Right renal pelvis (tissue), 4 donors: ENCODE measurements at places on chromosomes 11 and 22. TPM values are rescaled to one million over a fixed set of nuclear protein-coding genes. Genes with fewer than 3 reads are reported as not detected.
A peak's percentile ranks its signal among the peaks of the same experiment; 100 is the strongest.

GRCh38 chr22:23000657-23001347 lies 69.5 kb upstream of the GNAZ start:
- no peak for DNase-seq

COX8A gene
- polyA plus RNA-seq = 224 TPM

GRCh38 chr11:57644748-57645688 lies 4.7 kb downstream of the YPEL4 start:
- DNase-seq = no peak

DNA sequence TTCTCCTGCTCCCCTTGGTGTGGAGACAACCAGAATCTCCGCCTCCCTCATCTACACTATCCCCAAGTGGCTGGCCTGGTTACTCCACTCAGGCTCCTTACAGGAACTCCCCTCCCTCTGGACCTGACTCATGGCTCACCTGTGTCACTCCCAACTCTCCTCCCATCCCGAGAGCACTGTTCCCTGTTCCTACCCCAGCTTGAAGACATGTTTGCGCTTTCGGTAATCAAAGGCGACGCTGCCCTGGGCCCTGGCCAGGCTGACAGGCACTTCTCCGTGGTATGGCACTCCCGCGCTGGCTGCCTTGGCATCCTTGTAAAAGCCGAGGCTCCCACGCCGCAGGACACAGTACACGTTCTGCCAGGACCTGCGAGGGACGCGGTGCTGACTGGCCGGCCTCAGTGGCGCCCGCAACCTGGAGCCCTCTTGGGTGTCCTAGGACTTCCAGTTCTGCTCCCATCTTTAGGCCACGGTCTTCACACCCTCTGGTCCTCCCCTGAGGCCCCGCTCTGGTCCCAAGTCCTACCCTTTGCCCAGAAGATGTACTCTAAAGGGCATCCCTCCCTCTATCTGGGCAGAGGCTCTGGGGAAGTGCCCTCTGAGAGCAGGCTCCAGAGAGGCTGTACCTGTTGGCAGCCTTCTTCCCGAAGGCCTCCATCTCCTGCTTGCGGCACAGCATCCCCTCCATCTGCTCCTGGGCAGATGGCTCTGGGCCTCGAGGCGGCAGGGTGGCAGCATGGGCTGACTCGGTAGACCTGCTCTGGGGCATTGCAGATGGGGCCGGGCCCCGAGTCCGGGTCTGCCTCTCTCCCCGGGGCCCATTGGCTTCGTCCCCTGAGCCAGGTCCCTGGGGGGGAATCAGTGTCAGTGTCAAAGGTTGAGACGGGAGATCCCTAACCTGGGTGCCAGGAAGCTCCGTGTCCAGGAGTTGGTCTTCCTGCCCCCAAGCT lies 9.4 kb upstream of the RBM4B start:
- DNase-seq = no peak

DNA sequence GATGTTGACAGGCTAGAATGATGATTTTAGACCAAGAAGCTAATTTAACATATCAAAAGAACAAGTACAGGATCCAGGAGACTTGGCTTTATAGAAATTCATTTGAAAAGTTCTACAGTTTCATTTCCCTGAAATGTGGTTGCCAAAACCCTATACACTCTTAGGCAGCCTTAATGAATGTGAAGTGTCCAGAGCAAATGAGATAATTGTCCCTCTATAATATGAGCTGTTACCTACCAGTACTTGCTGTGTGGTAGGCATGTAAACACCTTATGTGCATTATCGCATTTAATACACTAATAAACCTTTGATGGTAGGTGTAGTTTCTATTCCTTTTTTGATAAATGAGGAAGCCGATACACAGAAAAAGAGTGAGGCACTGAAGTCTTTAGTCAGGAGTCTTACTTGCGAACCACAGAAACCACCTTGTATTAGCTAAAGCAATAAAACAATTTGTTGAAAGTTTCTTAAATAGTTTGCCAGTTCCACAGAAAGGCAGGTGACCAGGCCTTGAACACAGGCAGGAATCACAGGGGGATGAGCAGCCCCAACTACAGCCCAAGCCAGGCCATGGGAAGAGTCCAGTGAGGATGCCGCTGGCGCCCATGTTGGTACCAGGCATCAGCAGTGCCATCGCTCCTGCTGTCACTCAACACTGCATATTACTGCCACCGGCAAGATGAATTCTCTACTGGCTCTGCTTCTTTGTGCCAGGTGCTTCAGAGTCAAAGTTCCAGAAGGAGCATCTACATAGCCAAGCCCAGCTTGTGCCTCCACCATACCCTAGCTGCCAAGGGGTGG lies 81.7 kb downstream of the SWAP70 start:
- no peak for DNase-seq

- no peak for DNase-seq
Measured at GRCh38 chr11:113147249-113147648, 167.1 kb upstream of the TTC12 start.

DNA sequence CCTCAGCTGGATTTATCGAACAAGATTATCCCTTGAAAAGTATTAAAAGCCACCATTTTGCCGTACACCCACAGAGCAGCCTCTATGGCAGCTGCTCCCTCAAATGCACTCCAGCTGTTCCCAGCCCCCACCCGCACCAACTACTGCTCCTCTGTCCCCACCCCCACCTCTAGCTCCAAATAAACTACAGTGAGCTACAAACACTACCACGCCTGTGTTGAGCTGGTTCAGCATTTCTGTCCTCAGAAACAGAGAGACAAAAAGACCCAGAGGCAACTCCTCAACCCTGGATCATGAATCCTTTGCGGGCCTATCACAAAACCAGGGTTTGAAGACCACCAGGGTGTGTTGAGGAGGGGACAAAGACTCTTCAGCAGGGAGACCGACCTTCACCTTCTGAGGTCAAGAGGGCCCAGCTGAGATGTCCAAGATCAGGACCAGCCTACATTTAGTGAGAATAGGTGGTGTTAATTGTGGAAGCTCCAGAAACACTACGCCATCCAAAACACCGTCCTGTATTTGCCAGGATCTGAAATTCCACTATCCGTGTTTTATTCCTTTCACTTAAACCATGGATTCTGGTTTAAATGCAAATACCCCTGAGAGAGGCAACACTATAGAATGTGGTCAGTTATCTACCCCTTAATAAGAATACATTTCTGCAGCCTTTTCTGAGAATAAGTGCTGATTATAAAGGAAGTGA lies 195.9 kb downstream of the DSCAML1 start:
- DNase-seq = no peak

OTOG gene
- 0.36 TPM for polyA plus RNA-seq

GRCh38 chr11:111260811-111261210 lies 15.3 kb downstream of the POU2AF2 start:
- no peak for DNase-seq

- DNase-seq = no peak
Measured at GRCh38 chr11:81241672-81242275, 1491.9 kb downstream of the FAM181B start.

DNA sequence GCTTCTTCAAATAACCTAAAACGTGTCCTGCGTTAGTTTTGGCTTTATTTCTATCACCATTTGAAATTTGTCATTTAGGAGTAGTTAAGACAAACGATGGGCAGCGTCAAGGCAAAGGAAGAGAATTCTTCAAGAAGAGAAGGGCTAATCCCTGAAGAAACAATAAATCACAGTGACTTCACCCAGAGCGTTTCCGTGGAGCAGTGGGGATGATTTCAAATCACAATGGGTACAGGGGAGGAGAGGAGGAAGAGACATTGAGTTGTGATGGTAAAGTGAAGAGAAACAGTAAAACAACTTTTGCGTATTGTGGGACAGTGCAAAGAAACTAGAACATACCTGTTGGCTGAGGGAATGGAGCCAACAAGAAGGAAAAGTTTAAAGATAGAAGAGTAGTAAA lies 9.7 kb downstream of the PDGFD start:
- no peak for DNase-seq

OR52I2 gene
- polyA plus RNA-seq = not detected

GPR83 gene
- 0.50 TPM for polyA plus RNA-seq

DNA sequence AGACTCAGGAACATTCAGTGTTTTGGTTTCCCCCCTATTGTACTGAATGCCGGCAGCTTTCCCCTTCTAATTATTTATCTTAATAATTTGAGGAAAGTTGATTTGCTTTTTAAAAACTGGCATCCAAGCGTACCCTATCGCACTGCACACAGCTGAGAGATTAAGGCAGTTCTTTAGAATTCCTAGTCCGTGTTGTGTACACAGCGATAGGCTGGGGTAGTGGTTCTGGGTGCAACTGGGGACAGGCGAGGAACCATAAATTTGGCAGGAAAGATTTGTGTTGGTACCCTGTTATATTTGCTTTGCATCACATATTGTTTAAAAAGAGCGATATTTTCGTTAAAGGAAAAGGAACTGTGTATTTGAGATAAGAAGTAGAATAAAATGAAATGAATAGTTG lies 39.2 kb downstream of the PTPRJ start:
- DNase-seq = no peak

- DNase-seq = no peak
Measured at GRCh38 chr11:95054356-95054755, 5.1 kb downstream of the KDM4F start.

GRCh38 chr11:113593698-113594308 lies 112.3 kb downstream of the TMPRSS5 start:
- no peak for DNase-seq

DNA sequence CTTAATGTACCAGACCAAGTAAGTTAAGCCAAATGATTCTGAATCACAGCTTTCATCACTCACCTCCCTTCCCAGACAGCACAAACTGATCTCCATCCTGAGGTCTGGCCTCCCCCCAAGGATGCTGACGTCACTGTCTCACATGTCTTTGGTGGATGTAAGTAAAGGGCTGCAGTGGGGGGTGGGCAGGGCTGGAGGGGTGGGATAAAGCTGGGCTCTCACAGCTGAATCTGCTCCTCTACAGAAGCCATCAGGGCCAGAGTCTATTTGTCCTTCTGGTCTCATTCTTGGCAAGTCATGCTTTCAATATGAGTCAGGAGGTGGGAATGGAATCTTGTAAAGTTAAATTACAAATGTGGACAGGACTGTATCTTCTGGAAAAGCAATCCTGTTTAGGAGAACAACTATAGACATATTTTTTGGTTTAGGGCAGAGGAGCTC lies 32.7 kb downstream of the P4HA3 start:
- DNase-seq = no peak

PKDREJ gene
- 0.22 TPM for polyA plus RNA-seq

DNA sequence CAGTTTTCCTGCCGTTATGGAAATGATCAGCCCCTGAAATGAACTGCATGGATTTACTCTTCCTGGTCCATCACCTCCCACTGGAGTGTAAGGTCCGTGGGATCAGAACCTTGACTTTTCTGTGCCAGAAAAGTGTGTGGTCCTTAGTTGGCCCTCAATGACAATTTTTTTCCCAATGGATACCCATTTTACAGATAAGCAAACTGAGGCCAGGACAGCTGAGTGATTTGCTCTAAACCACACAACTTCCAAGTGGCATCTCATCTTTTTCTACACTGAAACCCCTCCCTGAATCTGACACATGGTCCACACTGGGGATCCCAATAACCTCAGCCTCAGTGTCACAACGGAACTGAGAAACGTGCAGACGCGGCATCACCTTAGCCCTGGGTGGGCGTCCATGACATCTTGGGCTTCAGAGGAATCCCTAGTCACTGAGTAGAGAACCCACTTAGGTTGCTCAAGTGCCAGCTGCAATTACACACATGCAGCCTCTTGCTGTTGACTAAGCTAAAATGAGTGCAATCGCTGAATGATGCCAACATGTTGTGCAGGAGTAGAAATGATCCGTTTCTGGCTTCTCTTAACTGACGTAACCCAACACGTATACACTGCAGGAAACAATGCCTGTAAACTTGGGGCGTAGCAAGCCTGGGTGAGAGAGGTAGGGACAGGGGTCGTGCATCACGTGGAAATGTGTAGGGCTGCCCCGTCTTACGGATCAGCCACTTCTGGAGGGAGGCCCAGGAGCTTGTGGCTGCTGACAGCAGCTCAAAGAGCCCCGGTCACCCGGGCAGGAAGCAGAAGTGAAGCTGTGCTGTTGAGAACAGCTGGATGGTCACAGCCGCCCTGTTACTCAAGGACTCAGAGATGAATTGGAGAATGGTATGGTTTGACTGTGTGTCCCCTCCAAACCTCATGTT lies 136.3 kb downstream of the SHANK2 start:
- no peak for DNase-seq

DNA sequence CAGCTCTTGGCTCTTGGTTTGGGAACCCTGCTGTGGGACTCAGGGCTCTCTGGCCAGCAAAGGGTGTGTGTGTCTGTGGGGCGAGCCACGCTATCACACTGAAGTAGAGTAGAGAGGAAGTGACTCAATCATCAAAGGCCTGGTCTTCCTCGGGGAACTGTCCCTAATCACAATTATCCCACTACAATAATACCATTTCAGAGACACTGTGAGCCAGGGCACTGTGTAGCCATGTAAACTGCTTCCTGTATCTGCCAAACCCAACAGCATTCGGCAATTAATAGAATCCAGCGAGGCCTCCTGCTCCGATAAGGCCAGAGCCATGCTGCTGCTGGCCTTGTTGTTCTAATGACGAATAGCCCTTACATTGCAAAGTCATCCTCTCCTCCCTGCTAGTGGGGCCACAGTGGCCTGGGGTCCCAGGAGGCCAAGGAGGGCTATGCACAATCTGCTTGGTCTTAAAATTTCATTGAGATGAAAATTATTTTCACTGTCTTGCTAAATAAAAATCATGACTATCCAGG lies 49.8 kb upstream of the LMO2 start:
- DNase-seq = no peak

CCDC117 gene
- polyA plus RNA-seq = 44.2 TPM

GAL3ST1 gene
- polyA plus RNA-seq = 27.9 TPM

DTX4 gene
- polyA plus RNA-seq = 43.6 TPM

DNA sequence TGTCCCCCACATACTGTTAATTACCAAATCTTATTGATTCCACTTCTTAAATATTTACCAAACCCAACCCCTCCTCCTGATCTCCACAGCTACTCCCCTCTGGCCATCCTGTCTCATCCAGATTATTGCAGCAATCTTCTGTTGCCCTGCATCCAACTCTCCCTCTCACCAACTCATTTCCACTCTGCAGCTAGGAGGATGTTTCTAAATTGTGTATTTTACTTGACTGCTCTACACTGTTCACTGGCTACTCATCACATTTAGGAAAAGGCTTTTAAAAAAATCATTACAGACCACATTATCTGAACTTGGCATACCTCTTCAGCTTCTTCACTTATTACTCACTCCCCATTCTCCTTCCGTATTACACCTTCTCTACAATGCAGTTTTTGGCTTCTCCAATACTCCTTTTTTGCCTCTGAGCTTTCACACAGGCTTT lies 117.9 kb downstream of the ATG16L2 start:
- DNase-seq = no peak

DNA sequence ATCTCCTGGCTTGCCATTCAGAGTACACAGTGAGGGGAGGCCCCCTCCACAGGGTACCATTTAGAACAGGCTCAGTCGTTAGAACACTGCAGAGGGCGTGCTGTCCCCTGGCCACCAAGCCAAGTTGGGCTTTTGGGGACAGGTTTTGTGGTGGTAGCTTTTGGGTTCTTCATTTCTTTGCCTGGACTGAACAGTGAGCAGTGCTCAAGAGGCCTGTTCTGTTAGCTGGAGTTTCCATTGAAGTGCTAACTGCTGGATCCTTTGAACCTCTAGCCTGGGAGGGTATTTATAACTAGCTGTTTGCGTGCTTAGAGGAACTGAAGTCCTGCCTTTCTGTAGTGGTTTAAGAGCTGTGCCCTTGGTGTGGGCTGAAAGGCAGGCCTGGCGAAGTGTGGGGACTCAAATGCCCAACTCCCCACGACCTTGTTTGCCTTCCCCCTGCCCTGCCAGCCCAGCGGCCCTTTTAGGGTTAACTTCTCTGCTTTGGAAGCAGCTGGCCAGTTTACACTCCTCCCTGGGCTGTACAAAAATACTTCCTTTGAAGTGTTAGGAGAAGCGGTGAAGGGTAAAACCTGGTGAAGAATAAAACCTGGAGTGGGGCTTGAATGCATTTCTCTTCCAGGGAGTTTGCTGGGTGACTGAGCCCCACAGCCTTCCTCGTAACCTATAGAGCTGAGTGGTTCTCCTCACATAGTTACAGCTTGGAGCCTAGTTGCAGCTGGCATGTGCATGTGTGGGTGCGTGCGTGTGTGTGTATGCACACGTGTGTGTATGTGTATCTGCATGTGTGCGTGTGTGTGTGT lies 34.6 kb downstream of the ZNRF3 start:
- peak; percentile 80 for DNase-seq
